Activated naive CD4-positive, alpha-beta T cell (primary cell): ENCODE measurements at places on chromosomes 11 and 22.

GRCh38 chr11:106959800-106960199, 58.5 kb downstream of the GUCY1A2 start:
- no peak for DNase-seq

DNA sequence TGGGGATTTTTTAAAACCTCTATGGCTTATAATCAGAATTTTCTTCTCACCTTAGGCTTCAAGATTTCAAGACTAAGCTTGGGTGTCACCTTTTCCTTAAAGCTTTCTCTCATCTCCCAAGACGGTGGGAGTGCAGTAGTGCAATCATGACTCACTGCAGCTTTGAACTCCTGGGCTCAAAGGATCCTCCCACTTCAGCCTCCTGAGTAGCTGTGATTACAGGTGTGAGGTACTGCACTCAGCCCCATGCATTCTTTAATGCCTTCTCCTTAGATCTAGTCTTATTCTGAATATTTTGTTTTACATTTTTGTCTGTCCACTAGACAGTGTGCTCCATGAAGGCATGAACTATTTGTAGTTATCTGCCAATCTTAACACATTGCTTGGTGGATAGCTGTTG, 55.7 kb upstream of the FAT3 start:
- DNase-seq: no peak

DNA sequence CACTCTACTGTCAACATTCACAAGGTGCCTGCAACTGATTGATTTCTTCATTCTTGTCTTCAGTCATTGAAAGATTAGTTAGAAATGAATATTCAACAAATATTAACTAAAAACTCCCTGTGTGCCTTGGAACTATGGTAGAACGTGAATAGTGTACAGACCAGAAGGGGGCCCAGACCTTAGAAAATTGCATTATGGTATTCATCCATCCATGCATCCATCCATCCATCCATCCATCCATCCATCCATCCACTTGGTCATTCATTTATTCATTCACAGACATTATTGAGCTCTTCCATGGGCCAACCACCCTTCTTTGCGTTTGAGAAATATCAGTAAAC, 10.2 kb upstream of the ACCSL start:
- DNase-seq: no peak

- DNase-seq: no peak
These were observed 7.1 kb downstream of the YWHAH start for GRCh38 chr22:31951194-31952093.

GRCh38 chr22:44734801-44735517, 17.4 kb upstream of the ARHGAP8 start:
- no peak for DNase-seq

GRCh38 chr22:21643533-21644357, 1.6 kb downstream of the SDF2L1 start:
- DNase-seq: no peak

DNA sequence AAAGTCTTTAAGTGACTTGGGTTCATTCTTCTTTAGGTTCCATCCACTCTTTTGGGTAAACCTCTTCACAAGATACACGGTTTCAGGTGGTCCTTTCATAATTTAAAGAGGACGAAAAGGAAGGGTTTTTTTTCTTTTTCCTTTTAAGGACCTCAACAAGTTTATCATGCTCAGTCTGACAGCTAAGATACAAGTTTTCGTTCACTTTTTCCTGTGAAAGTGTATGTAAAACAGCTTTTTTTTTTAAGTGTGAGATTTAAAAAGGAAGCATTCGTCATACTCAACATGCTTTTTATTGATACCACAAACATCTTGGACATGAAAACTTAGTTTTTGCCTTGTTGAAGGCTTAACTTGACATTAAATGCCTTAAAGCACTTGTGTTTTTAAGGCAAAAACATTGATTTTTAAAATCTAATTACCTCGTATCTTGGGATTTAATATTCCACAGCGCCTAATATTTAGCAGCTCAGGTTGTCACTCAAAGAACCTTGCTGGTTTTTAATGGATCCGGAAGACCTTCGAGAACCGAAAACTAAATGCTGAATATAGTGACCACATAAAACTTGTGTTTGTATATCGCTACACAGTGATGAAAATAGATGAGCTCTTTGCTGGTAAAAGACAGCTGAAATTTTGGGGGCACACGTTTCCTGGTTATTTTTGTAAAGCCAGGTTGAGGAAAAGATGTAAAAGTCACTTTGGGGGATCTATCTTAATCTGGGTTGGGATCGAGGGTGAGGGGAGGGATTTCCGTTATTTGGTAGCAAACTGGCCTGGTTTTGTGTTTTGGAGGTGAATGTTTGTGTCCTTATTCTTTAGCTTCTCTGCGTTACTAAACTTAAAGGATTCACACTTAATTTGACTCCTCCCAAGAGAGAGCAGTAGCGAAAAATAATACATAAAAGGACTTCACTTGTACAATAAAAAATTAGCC, 2.3 kb downstream of the PCF11 start:
- no peak for DNase-seq

- no peak for DNase-seq
These were observed 10.1 kb downstream of the ZBTB44 start for GRCh38 chr11:130304651-130305050.

DNA sequence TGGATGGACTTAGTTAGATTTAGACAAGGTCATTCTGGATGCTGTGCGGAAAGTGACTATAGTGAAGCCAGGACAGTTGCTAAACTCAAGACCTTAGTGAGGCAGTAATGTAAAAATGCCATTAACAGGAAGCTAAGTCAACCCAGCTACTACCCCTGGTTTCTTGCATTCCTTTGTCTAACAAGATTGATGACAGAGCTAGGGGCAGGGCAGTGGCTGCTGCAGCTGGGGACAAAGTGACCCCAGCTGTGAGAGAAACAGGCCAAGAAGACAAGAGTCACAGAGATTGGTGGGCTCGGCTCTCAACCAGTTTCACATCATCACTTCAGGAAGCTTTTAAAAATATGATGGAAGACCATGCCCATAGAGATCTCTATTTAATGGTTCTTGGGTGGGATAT, 110.4 kb upstream of the POU2AF2 start:
- no peak for DNase-seq

- DNase-seq: no peak
These were observed 3.1 kb downstream of the IL2RB start for GRCh38 chr22:37146507-37147180.

- DNase-seq: no peak
These were observed 32.4 kb upstream of the ARHGAP32 start for GRCh38 chr11:129224538-129224937.

DNA sequence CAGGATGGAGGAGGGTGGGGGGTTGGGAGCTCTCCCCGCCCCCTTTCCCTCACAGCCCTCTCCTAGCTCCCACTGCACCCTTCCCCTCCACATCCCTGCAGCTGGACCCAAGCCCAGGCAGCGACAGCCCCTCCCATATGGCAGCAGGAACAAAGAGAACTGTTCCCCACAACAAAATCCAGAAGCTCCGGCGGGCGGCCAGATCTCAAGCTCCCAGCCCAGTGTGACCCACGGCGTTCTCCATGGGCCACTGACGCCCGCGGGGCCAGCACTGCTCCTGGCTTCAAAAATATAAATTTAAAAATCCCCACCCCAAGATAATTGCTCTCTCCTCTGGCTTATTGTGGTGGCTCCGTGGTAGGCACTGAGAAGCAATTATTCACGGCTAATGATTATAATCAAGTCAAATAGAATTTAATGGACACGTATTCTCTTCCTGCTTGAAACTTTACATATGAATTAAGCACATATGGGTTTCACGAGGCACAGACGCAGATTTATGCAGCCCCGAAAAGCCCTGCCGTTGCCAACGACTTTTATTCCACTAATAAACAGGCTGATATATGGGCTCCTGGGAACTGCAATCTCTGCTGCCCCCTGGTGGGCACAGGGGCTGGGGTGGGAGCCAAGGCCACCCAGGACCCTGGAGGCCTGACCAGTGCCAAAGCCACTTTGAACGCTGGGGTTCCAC, 17.5 kb downstream of the MACROD1 start:
- peak; percentile 58 for DNase-seq

GRCh38 chr11:3135481-3136440, 29.3 kb downstream of the OSBPL5 start:
- no peak for DNase-seq

DNA sequence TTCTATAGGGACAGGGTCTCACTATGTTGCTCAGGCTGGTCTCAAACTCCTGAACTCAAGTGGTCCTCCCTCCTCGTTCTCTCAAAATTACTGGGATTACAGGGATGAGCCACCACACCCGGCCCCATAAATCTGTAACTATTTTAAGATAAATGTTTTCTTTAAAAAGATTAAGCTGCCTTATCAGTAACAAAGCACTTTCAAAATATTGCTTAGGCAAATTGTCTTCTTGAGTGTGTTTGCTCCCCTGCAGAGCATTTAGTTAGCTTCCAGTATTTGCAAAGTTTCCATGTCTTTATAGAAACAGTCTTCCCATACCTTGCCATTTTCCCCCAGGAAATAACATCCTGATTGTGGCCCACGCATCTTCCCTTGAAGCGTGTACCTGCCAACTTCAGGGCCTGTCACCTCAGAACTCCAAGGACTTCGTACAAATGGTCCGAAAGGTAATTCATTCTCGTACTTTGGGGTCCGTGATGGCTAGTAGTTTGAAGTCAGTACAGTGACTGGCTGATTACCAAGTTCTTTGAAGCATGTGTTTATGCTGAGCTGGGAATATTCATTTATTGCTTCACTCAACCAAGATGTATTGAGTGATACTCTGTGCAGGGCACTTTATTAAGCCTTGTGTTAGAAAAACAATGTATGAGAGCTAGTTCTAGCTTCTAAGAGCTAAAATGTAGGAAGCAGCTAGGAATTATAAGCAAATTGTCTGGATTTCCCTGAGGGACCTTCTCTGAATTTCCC, 30.4 kb upstream of the CRTAM start:
- no peak for DNase-seq

GRCh38 chr22:44660051-44660830, 41.8 kb upstream of the PRR5 start:
- no peak for DNase-seq

DNA sequence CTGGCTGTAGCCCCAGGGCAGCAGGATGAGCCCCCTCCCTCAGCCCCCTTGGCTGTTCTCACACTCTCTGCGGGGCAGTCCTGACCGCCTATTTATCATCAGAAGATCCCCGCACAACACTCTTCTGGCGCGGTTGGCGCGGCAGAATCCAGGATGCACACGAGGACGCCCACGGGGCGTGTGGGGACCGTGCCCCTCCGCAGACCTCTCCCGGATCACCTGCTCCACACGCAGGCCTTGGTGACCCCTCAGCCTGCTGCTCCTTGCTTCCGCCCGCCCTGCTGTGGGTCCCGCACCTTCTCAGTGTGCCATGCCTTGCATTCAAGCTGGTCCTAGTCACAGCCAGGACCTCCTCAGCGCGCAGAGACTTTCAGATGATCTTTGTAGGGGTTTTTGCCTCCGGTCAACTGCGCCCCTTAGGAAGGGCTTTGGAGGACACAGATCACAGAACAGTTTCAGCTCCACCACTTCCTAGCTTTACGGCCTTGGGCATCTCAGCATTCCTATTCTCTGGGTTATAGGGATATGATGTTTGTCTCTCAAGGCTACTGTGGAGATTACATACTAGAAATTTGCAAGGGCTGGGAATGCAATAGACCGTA, 841 bp upstream of the TUB start:
- no peak for DNase-seq

- no peak for DNase-seq
These were observed 14.2 kb downstream of the ZBTB44 start for GRCh38 chr11:130300567-130300966.

GRCh38 chr11:44130751-44131150, 35.3 kb downstream of the EXT2 start:
- no peak for DNase-seq

- no peak for DNase-seq
These were observed 6.2 kb upstream of the UBE4A start for GRCh38 chr11:118353084-118353710.

- no peak for DNase-seq
These were observed 1391.9 kb downstream of the TBC1D22A start for GRCh38 chr22:48154169-48154942.

GRCh38 chr11:88378422-88379066, 41.0 kb upstream of the CTSC start:
- DNase-seq: no peak

DNA sequence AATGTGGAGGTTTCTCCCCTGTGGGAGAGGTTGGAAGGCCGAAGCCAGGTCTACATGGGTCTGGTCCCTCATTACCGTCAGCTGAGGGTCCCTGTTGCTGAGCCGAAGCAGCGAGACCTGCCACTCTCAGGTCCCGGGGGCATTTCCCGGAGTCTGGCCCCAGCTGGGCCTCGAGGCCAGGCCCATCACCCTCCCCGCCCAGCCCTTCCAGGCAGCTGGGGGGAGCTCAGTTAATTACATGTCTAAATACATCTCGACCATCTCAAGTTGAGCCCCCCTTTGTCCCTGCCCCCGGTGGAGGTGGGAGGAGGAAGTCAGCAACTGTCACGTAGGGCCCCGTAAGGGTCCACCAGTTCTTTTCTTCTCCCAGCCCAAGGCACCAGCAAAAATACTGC, 3.6 kb downstream of the CDKN1C start:
- no peak for DNase-seq

- DNase-seq: no peak
These were observed 41.5 kb upstream of the MS4A8 start for GRCh38 chr11:60657888-60658287.

GRCh38 chr11:34809191-34810106, 106.7 kb downstream of the APIP start:
- DNase-seq: no peak

DNA sequence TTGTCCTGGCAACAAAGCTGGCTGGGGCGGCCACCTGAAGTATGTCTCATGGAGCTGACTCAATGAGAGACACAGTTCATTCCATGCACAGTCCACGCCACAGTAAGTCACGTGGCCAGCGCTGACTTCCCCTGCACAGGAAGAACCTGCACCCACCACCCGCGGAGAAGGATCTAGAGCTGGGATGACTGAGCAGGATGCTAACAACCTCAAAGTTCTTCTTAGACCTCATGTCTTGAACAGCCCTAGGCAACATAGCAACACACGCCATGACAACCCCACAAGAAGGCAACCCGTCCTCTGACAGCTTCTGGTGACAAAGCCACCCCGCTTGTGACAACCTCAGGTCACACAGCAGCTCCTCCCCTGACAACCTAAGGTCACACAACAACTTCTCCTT, 76.9 kb upstream of the B3GAT1 start:
- no peak for DNase-seq
